Breast epithelium (tissue), 4 donors: ENCODE measurements at places on chromosomes 3 and 15. TPM values are rescaled to one million over a fixed set of nuclear protein-coding genes. Genes with fewer than 3 reads are reported as not detected.

DNA sequence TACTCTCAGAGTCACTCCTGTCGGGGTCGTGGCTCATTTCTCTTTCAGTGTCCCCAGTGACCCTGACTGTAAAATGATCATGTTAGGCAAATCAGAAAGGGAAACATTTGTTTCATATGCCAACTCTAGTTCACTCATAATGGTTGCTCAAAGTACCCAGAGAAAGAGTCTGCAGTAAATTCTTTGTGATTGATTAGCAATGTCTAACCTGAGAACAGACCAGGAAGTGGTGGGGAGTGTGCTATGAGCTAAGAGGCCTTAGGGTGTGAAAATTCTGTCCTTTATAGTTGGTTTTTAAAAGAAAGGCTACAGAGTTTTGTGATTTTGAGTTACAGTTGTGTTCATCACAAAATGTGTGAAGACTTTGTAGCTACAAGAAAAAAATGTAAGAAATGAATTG is 108.9 kb downstream of the EDEM1 start:
- no peak for DNase-seq
- no peak overlapping the region for H3K27ac ChIP-seq
- no peak overlapping the region for H3K4me3 ChIP-seq
- H3K27me3 ChIP-seq = no peaks in the 10 kb centered on the region
- H3K36me3 ChIP-seq = no peaks in the 10 kb centered on the region

- no peaks in the 10 kb centered on the region for H3K4me1 ChIP-seq
- H3K27ac ChIP-seq = no peak overlapping the region
- DNase-seq = no peak
- H3K27me3 ChIP-seq = no peaks in the 10 kb centered on the region
- no peaks in the 10 kb centered on the region for H3K36me3 ChIP-seq
These were observed 11.6 kb upstream of the SCAMP5 start for GRCh38 chr15:74983725-74984231.

DNA sequence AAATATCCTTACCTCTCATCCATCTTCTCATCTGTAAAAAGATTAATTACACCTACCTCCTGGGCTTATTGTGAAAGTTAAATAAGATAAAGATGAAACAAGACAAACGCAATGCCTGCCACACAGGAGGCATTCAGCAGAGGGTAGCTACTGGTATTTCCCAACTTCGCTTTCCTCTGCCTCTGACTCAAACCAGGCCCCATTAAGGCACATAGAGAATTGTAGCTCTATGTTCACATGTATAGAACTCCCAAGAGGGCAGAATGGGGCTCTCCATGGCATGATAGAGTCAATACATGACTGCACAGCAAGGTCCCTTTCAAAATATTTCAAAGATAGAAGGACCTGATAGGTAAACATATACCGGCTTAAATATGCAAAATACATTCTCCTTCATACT is 1.4 kb downstream of the LYSMD2 start:
- no peaks in the 10 kb centered on the region for H3K27me3 ChIP-seq
- H3K4me3 ChIP-seq = no peak overlapping the region
- no peak for DNase-seq
- H3K4me1 ChIP-seq = no peaks in the 10 kb centered on the region

DNA sequence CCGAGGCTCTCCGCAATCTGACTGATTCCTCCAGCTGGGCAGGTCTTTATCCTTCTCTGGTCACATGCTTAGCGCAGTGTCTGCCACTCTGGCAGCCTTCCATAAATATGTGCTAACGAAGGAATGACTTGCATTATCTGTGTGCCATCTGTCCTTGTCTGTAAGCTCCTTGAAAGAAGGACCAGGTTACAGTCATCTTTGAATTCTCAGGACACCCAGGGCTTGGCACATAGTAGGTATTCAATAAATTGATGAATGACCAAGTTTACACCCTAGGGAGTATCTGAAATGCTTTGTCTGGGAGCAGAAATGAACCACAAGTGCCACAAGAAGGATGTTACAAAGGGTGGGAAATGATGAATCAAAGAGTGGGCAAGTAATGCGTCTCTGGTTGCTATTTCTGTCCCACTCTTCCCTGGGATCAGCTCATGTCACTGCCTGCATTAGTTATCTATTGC is 16.5 kb upstream of the FAM3D start:
- H3K4me3 ChIP-seq = no peak overlapping the region
- H3K36me3 ChIP-seq = no peaks in the 10 kb centered on the region
- H3K4me1 ChIP-seq = no peaks in the 10 kb centered on the region
- H3K27ac ChIP-seq = no peak overlapping the region

DNA sequence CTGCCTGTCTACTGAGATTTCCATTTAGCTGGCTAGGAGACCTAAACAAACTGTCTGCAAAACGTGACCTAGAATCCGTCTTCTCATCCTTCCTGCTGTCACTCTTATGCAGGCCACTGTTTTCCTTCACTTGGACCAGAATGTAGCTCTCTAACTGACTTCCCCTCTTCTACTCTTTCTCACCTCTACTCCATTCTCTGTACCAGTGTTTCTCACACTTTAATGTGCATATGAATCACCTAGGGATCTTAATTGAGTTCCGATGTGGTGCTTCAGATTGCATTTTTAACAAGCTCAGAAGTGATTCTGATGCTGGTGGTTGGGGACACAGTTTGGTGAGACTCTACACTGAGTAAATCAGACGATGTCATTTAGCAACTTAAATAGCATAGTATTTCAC is 1.6 kb upstream of the GBE1 start:
- DNase-seq = no peak
- no peak overlapping the region for H3K27ac ChIP-seq
- H3K27me3 ChIP-seq = no peaks in the 10 kb centered on the region
- no peaks in the 10 kb centered on the region for H3K4me1 ChIP-seq

- H3K4me1 ChIP-seq = peaks cover under 1% of the 10 kb centered on the region
- DNase-seq = no peak
- H3K36me3 ChIP-seq = no peaks in the 10 kb centered on the region
- H3K27ac ChIP-seq = no peak overlapping the region
These were observed 6.8 kb upstream of the RARRES1 start for GRCh38 chr3:158739078-158739477.

- H3K4me3 ChIP-seq = peak overlapping the region; percentile 85
- no peaks in the 10 kb centered on the region for H3K27me3 ChIP-seq
- peak; percentile 62 for DNase-seq
- H3K36me3 ChIP-seq = no peaks in the 10 kb centered on the region
These were observed 728 bp downstream of the TRANK1 start for GRCh38 chr3:36944012-36944640.

DNA sequence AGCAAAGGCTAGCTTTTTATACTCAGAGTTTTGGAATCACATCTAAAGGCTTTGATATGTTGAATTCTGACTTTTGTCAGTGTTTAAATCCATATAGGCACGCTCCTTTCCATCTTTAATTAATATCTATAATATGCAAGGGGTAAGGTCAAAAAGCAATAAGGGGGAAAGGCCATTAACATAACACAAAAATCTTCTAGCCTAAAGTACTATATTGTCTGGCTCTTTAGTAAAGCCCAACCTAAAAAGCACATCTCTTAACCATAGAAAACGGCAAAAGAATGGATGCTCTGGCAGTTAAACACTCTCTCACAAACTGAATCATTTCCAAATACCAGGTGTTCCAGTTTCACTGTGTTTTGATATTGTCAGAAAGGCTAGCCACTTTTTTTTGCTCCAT is 76.4 kb downstream of the EFL1 start:
- DNase-seq = no peak
- no peaks in the 10 kb centered on the region for H3K36me3 ChIP-seq
- peaks cover 5% of the 10 kb centered on the region for H3K4me1 ChIP-seq

DNA sequence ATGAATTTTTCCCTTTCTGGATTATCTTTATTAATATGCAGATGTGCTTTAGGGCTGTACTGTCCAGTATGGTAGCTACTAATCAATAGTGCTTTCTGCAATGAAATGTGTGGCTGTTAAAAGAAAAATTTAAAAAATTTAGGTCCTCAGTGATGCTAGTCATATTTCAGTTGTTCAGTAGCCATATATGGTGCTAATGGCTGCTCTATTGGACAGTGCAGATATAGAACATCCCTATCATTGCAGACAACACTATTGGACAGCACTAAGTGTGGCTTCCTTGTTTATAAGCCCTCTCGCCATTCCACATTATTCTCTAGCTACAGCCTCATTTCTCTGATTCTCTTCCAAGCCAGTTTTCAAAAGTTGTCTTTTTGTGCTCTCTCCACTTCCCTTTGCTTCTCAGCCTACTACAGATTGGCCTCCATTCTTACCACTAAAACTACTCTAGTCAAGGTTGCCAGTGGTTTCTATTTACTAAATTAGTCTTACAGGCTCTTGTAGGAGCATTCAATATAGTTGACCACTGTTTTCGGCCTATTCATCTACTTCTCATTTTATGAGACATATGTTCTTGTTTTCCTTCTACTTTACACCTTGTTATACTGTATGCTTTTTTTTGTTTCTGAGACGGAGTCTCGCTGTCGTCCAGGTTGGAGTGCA is 9.5 kb downstream of the MAPK6 start:
- no peaks in the 10 kb centered on the region for H3K27me3 ChIP-seq
- no peaks in the 10 kb centered on the region for H3K4me1 ChIP-seq
- no peak overlapping the region for H3K27ac ChIP-seq
- H3K36me3 ChIP-seq = no peaks in the 10 kb centered on the region
- H3K4me3 ChIP-seq = no peak overlapping the region

- H3K27me3 ChIP-seq = no peaks in the 10 kb centered on the region
- DNase-seq = no peak
- H3K36me3 ChIP-seq = no peaks in the 10 kb centered on the region
- peak overlapping the region; percentile 96 for H3K27ac ChIP-seq
- peaks cover 6% of the 10 kb centered on the region for H3K4me1 ChIP-seq
- H3K4me3 ChIP-seq = peak overlapping the region; percentile 87
These were observed 1.4 kb downstream of the EPHB3 start for GRCh38 chr3:184562878-184563560.

DNA sequence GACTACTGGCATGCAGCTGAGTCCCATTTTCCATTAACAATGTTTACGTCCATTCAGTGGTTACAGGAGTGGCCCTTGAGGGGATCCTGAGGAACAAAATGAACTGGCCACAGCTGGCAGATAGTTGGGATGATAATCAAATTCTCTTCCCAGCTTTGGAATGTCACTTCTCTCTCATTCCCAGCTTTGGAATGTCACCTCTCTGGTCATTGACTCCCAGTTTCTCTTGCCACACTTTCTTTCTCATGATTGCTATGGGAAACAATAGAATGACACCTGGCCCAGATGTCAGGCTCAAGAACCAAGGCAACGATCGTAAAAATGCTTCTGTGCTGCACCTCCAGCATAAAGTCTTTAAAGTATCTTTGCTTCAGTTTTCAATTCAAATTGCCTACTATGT is 34.0 kb downstream of the ATP13A4 start:
- no peak overlapping the region for H3K4me3 ChIP-seq
- no peak for DNase-seq
- H3K4me1 ChIP-seq = no peaks in the 10 kb centered on the region
- no peaks in the 10 kb centered on the region for H3K36me3 ChIP-seq
- H3K27ac ChIP-seq = no peak overlapping the region

DNA sequence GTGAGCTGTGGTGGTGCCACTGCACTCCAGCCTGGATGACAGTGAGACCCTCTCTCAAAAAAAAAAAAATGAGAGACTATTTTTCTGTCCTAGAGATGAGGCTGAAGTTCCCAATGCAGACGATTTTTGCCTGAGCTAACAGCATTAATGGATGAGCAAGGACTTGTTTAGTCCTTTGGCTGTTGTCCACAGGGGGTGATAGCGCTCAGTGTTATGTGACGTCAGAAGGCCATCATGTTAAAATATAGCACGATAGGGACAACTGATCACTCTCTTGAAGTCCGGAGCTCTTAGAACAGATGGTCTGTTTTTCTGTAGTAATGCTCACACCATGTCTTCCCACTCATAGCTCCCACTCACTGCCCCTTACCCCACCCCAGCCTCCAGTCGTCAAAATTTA is 6.8 kb downstream of the TRNT1 start:
- H3K4me1 ChIP-seq = no peaks in the 10 kb centered on the region
- no peak overlapping the region for H3K4me3 ChIP-seq
- no peak for DNase-seq
- no peak overlapping the region for H3K27ac ChIP-seq

DNA sequence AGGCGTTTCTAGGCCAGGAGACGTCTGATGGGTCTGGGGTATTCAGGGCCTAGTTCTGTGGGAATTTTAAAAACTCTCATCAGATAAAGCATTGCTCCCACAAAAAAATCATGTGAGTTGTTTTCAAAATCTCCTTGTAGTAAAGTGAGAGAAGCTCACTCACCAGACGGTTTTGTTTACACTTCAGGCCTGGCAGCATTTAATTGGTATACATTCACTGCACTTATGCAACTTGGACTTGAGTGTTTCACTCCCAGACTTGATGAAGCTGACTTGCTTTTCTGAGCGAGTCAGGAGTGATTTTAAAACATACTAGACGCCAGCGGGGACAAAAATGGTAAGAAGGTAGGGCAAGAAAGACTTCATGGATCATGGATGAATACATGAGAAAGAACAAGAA is 75.2 kb downstream of the SLCO3A1 start:
- no peak for DNase-seq
- H3K27ac ChIP-seq = peak overlapping the region; percentile 67
- H3K4me3 ChIP-seq = no peak overlapping the region

DNA sequence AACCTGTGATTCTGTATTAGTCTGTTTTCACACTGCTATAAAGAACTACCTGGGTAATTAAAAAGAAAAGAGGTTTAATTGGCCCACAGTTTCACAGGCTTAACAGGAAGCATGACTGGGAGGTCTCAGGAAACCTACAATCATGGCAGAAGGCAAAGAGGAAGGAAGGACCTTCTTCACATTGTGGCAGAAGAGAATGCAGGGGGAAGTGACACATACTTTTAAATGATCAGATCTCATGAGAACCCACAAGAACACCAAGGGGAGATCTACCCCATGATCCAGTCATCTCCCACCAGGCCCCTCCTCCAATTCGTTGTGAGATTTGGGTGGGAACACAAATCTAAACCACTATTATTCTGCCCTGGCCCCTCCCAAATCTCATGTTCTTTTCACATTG is 6.1 kb downstream of the ZKSCAN7 start:
- H3K27me3 ChIP-seq = no peaks in the 10 kb centered on the region
- H3K4me1 ChIP-seq = peaks cover 5% of the 10 kb centered on the region
- H3K36me3 ChIP-seq = no peaks in the 10 kb centered on the region
- no peak overlapping the region for H3K27ac ChIP-seq

- H3K36me3 ChIP-seq = no peaks in the 10 kb centered on the region
- no peak for DNase-seq
- no peak overlapping the region for H3K4me3 ChIP-seq
These were observed 28.9 kb upstream of the SLC35G2 start for GRCh38 chr3:136789976-136790375.

DNA sequence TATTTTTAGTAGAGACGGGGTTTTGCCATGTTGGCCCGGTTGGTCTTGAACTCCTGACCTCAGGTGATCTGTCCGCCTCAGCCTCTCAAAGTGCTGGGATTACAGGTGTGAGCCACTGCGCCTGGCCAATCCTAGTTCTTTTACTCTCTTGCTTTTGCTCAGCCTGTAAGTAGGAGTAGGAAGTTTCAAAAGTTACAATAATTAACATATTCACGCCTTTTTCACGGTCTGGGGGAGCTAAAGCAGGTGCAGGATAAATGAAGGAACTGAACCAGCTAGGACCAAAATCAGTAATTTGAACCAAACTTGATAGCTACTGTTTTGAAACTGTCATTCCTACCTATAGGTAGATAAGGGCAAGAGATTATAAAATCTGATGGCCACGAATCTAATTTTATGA is 98.5 kb downstream of the CACNA1D start:
- no peaks in the 10 kb centered on the region for H3K36me3 ChIP-seq
- no peak for DNase-seq
- no peaks in the 10 kb centered on the region for H3K27me3 ChIP-seq
- H3K27ac ChIP-seq = no peak overlapping the region
- no peaks in the 10 kb centered on the region for H3K4me1 ChIP-seq

The ACTC1 gene
- not detected for total RNA-seq

The ITGA11 gene
- total RNA-seq = 7.8 TPM

The PATL2 gene
- total RNA-seq = 1.6 TPM

The GOLGA8S gene
- total RNA-seq = 0.44 TPM

The PRR23C gene
- total RNA-seq = not detected

The GPR156 gene
- total RNA-seq = 0.88 TPM

The PLA2G4D gene
- not detected for total RNA-seq

The HAUS2 gene
- total RNA-seq = 29.3 TPM

The PIGBOS1 gene
- 15.0 TPM for total RNA-seq

The ROPN1B gene
- total RNA-seq = 17.7 TPM
